GM23338 (cell line): ENCODE measurements at places on chromosomes 11 and 22. TPM values are rescaled to one million over a fixed set of nuclear protein-coding genes. Genes with fewer than 3 reads are reported as not detected.

PLAAT5 gene
- 10.4 and 11.6 TPM in 2 replicates for total RNA-seq

PRR5L gene
- 6.6 and 8.9 TPM in 2 replicates for total RNA-seq

GRCh38 chr22:34427436-34427835 is 507.2 kb upstream of the LARGE1 start:
- DNase-seq, result no peak

DNA sequence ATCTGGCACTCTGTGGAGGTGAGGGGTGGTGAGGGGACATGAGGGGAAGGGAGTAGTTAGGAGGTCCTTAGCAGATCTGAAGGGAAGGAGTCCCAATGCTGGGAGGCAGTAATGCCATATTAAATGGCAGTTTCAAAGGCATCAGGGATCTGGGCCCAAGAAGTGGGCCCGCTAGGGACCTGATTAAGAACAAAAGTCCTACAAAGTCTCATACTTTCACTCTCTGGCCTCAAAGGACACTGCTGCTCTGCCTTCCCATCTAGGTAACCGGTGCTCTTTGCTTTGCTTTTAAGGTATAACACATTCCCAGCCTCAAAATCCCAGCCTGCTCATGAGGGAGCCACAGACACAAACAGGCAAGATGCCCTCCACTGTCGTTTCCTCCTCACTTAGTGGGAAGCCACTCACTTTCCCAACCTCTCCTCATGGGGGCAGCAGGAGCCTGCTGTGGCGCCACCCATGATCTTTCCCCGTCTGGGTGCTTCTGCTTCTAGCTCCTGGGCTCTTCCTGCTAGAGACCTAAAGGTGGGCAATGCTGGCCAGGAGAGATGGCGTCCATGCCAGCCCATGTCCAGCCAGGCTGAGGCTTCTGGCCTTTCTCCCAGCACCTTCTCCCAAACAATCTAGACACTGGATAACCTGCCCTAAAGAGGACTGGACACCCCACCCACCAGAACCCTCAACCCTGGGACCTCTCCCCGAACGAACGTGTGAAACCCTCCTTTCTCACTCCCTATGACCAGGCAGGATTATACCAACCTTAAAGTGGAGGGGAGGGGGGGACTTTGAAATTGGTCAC is 68.3 kb downstream of the PLEKHA7 start:
- peak; percentile 69 for DNase-seq

DNA sequence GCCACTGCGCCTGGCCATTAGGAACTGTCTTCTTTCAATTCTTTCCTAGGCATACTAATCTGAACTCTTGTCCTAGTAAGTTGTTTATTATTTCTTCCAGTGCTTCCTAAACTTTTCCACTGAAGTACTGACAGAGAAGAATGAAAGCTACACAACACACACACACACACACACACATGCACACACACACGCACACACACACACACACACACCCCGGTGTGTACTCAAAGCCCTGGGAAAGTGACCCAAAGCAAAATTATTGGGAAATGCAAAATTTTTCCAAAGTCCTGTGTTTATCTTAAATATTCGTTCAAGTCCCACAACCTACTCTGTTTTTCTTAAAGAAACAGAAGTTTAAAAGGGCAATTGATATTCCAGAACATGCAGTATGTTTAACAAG is 19.4 kb upstream of the SIK2 start:
- DNase-seq, result no peak

DNA sequence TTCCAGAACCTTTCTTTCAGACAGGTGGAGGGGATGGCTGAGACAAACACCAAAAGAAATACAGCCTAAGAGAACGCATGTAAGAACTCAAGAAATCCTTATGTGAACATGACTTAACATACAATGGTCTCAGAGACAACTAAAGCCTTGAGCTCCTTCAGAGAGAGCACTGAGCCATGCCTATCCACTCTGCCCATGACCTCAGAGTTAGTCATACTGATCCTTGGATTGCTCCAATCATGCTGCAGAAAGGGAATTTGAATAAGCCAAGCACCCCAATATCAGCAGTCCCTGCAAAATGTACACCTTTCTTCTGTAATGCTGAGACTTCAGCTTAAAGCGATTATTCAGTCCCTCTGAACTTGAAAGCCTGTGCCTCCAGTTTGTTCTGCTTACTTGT is 43.2 kb upstream of the CHKA start:
- no peak for DNase-seq

DNA sequence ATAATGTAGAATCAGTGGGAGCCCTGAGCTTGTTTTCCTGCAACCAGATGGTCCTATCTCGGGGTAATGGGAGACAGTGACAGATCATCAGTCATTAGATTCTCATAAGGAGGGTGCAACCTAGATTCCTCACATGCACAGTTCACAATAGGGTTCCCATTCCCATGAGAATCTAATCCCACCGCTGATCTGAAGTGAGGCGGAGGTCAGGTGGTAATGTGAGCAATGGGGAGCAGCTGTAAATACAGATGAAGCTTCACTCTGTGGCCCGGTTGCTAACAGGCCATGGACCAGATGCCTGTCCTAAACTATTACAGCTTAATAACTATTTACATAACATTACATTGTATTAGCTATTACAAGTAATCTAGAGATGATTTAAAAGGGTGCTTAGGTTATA is 17.0 kb downstream of the DIXDC1 start:
- DNase-seq, result no peak
